ENCODE measurements at places on chromosomes 5 and 9.
A peak's percentile ranks its signal among the peaks of the same experiment; 100 is the strongest.

- DNase-seq = no peak
Measured at GRCh38 chr9:92380603-92381002, 23.8 kb downstream of the OGN start.

GRCh38 chr9:133421615-133422542 is at the start of gene ADAMTS13:
Gene ADAMTS13 (plus strand): TSS chr9:133422367. CDS start chr9:133422444, 77 bp downstream.
- no peak for DNase-seq

DNA sequence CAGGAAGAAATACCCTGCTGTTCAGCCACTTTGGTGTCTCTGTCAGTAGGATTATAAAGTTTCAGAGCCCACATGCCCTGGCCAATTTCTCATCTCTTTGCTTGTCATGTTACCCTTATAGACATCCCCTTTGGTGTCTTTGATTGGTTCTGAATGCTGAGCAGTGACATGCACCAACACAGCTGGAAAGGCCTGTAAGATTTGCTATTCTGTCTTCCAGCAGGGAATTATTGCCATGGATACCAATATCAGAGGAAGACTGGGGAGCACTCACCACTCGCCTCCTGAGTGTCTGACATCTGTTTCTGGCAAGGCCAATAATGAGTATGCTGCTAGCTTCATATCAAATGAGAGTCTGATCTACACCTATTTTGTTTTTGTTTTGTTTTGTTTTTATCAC is 34.4 kb downstream of the RAB3C start:
- no peak for DNase-seq

DNA sequence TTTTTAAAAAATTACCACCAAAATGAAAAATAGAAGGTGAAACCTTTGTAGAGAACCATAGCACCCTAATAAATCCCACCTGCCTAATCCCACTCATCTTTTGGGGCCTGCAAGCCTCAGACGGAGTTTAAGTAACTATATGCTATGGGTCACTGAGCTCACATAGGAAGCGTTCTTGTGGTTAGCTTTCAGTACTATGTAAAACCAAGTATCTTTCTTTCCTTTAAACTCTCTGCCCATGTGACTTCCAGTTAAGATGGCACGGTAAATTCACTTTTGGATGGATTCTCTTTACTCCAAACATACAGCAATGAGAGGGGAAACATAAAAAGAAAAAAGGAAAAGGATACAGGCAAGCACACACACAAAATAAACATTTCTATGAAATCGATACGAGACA is 50.9 kb downstream of the FANCC start:
- DNase-seq = no peak

DNA sequence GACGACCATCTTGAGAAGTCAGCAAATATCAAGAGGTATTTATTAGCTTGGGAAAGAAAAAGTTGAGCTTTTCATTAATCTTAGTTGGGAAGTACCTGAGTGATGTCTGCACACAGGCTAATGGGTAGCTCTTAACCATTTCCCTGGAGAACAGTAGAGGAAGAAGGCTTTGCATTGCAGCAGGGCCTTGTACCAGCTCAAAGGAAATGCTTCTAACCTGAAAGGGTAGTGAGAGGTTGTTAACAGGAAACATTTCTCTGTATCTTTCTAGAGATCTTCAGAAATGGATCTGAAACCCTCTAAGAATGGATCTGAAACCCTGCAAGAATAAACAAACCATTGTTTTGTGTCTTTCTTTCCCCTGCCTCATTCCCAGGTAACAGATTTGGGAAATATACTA is 393.3 kb downstream of the PLK2 start:
- DNase-seq = no peak

DNA sequence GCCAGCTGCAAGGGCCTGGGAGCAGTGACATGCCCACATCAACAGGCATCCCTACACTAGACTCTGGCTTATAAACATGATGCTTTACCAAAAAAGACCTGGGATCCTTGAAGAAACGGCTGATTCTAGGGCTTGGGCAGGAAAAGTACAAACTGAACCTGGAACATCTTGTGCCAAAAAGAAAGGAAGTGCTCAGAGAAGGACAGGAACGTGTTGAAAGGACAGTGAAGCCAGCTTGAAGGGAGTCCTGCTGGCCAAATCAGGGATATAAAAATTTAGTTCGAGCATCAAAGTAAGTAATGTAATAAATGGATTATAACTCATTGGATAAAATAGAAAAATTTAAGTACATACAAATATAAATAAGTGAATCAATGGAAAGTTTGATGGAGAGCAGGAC is 58.1 kb downstream of the ALDH7A1 start:
- no peak for DNase-seq

- DNase-seq = no peak
Measured at GRCh38 chr5:173246511-173246910, 11.5 kb upstream of the NKX2-5 start.

DNA sequence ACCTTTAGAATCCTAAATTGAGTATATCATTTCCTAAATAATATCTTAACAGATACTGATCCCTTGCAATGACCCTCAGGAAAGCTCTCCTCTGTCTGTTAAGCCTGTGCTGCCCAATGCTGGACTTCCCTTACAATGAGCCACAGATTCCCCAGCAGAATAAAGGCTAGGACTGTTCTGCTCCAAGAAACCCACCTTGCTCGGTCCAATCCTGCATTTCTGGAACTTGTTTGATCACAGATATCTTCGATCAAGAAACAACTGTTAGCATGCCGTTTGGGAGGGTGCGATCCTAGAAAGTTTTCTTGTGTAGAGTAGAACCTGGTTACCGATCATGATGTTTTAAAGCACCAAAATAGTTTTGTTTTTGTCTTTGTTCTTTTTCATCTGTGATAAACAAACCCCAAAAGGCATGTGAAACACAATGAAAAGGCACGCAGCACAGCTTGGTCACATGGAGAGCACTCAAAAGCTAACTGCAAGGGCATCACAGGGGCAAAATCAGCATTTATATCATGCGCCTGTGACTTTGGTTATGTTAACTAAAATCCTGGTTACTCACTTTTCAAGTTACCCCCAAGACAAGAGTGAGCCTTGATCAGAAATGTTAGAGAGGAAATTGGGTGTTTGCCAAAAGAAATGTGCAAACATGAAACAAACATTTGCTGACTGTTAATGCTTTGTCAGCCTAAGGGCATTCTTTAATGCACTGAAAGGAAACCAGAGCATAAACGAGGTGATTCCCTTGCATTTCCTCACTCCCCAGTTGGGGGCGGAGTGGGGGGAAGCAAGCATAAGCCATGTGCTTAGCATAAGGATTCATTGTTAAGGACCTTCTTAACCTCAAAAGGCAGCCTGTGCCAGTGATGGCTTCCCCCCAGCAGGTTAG is 61.9 kb upstream of the ADAMTS16 start:
- no peak for DNase-seq

DNA sequence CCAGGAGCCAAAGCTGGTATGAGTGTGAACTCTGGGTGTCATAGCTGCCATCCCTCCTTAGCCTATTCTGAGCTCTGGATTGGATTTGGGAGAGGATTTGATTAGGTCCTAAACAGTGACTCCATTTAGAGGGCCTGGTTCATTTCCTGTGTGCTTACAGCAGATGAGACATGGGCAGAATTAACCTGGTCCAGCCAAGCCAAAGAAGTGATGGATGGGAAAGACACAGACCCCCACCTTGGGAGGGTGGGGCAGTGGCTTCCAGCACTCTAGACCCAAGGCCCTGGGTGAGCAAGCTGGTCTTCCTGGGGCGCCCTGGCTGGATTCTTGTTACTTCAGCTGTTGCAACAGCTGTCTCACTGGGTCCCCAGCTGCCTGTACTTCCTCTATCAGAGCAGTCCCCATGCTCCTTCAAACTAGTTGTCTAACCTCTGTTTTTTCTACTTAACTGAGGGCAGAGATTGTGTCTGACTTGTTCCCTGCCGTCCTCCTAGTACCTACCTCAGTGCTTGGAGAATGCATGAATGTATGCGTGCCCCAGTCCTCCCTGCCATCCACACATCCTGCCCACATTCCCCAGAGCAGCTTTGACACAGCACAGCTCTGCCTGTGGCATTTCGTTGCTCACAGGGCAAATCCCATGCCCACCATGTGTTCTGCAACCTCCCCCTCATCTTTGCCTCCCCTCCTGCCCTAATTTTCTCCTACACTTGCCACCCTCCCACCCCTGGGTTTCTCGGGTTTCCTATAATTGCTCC is 115.9 kb downstream of the RGS3 start:
- DNase-seq = peak; percentile 77

DNA sequence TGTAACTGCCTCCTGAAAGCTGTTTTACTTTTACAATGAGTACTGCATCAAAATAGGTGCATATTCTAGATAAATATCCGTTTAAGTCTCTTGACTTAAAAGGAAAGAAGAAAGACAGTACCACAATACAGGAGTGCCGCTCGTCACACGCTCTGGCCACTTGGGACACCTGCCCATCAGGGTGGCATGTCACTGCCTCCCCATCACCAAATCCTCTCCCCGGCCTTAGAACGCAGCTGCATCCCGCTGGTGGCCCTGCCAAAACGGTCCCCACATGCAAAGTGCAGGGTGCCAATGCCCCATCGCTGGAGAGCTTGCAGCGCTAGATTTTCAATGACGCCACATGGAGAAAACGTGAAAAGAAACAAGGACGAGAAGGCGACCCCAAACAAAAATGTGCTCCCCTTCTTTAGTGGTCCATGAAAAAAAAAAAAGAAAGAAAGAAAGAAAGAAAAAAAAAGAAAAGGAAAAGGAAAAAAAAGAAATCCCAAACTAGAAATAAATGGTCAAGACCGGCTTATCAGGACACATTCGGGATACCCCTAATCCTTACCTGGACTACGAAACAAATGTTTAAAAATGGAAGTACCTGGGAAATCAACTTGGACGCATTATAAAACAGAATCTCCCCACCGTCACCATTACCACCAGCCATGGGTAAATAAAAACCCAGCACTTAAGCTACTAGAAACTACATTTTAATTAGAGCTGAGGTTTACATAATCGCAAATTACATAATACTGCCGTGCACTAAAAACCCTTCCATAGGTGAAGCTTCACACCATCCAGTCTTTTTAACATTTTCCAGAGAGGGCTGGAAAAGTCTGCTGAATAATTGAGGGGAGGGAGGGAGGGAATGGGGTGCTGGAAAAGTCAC is 1.0 kb downstream of the ANKH start:
- no peak for DNase-seq

- DNase-seq = no peak
Measured at GRCh38 chr5:139451176-139451575, 11.4 kb downstream of the ECSCR start.

Measured in KG1 (cell line).